ENCODE measurements at places on chromosomes 1 and 21.
A peak's percentile ranks its signal among the peaks of the same experiment; 100 is the strongest.

GRCh38 chr1:86522240-86522639, 24.6 kb upstream of the CLCA4 start:
- DNase-seq: no peak

DNA sequence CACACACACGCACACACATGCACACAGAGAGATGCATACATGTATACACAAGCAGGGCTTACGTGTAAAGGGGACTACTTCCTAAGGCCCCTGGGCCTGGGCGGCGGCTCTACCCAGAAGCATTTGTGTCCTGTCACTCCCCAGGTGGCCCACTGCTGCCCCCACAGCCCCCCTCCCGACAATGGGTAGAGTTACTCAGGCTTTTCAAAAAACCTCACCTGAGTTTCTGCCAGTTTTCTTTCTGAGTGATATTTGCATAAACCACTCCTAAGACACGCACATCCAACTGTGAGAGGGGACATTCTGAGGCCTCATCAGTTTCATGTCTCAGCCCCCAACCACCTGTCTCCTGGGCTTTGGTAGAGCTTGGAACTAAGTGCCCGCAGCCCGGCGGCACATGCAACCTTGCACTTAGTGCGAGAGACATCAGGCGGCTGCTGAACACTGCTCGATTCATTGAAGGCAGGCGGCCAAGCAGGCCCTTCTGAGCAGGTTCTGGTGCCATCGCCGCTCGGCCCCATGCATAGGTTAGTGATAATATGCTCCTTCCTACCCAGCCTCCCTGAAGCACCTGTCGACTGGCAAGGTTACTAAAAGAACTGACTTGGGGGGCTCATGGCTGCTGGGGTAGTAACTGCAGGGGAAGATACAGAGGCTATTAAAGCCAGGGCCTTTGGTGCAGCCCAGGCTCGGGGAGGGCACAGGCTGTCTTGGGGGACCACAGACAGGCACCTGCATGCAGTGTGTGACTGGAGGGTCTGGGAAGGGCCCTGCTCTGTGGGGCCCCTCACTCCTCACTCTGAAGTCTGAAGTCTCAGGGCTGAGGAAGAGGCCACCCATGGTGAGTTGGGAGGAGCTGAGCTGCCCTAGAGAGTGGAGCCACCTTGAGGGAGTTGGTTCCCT, 364.2 kb upstream of the VAMP3 start:
- DNase-seq: no peak

GRCh38 chr1:207181847-207182246, 77.8 kb downstream of the C4BPA start:
- DNase-seq: no peak

DNA sequence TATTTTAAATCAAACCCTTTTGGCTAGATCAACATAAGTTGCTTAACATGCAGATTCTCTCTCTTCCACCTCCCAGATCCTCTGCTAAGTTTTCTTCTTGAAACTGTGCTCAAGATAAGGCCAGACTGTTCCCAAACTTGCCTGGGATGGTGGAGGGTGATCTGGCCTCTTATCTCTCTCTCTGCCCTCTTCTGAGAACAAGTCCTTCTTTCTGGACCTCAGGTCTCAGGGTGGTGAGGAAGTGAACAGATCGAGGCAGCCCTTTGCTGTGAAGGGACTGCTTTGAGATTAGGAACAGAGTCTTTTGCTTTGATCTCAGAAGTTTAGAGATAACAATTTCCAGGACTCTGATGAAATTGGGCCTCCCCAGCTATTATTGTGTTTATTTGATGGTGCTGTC, 70.7 kb downstream of the HUNK start:
- DNase-seq: no peak

- DNase-seq: no peak
These were observed 60.1 kb upstream of the RAB4A start for GRCh38 chr1:229210844-229211243.

- no peak for DNase-seq
These were observed 1.0 kb downstream of the TMEM51 start for GRCh38 chr1:15154480-15155036.

- no peak for DNase-seq
These were observed 6.3 kb downstream of the PATJ start for GRCh38 chr1:61748566-61748965.

- no peak for DNase-seq
These were observed 75.7 kb downstream of the ZC3H11B start for GRCh38 chr1:219537223-219537631.

GRCh38 chr1:110235181-110235833, 25.2 kb downstream of the KCNC4 start:
- peak; percentile 2 for DNase-seq

GRCh38 chr1:61215676-61216289, 133.4 kb downstream of the NFIA start:
- DNase-seq: no peak

DNA sequence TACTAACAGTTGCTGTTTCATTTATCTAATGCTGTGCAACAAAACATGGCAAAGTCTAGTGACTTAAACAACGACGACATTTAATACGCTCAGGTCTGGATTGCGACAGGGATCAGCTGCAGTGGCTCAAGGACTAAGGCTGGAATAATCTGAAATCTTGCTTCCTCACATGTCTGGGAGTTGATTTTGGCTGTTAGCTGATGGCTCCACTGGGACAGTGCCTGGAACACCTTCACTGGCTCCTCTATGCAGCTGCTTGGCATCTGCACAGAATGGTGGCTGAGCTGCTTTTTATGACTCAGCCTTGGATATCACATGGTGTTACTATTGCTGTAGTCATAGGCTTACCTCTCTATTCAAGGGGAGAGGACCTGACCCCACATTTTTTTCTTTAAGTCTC, 24.0 kb upstream of the BTG3 start:
- DNase-seq: no peak

- peak; percentile 78 for DNase-seq
These were observed 2.1 kb downstream of the ARHGEF2 start for GRCh38 chr1:155976062-155976912.

DNA sequence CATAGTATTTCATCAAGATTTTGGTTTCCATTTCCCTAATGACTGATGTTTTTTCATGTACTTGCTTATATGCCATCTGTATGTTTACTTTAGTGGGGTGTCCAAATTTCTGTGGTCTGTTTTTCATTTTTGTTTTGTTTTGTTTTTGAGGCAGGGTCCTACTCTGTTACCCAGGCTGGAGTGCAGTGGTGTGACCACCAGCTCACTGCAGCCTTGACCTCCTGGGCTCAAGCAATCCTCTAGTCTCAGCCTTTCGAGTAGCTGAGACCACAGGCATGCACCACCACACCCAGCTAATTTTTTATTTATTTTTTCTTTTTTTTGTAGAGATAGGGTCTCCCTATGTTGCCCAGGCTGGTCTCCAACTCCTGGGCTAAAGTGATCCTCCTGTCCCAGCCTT, 378.0 kb upstream of the VAMP3 start:
- peak; percentile 41 for DNase-seq

DNA sequence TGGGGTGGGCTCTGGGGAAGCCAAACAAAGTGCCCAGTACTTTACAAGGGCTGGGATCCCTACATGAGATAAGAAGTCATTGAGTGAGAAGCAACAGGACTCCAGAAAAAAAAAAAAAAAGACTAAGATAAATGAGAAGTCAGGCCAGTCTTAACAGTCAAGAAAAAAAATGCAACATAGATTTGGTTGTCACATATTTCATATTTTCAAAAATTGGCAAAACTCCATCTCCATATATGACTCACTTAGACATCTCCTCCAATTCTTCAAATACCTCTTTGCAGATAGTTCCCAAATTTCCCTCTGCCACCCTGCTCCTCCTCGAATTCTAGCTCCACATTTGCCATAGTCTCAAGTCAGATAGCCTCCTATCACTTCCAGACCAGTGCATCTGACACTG, 20.9 kb upstream of the SIPA1L2 start:
- no peak for DNase-seq

GRCh38 chr1:187942986-187943385, 1114.2 kb downstream of the PLA2G4A start:
- DNase-seq: no peak

DNA sequence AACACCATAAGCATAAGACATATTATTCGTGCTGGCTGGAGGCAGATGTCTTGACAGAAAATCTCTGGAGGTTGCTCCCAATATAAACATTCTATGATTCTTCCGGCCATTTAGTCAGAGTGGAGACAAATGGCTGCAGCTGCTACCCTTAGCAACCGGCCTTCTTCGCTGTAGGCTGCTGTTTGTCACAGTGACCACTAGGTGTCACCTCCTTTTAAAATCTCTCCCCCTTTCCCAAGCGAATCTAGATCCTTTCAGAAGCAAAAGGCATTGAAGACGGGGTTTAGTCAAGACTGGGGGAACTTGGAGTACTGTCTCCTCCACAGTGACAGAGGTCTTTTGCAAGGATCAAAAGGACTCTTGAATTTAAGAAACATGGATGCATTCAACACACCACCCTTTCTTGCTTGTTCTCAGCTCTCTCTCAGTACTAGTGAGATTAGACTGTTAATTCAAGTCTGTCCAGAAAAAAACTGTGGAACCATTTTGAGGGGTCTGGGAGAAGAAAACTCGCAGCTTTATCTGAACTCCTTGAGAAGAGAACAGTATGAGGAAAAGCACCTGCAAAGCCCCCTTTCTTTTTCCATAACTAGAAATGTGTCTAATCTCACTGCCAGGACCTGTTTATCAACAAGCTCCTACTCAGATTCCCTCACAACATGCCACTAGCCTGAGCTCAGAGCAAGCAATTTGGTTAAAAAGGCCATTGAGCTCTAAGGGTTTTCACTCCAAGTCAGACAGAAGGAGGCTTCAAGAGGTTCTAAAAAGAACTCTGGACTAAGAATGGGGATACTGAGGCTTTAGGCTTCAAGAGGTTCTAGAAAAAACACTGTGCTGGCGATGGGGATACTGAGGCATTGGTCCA, 408.3 kb upstream of the PLXNA2 start:
- DNase-seq: peak; percentile 76

- DNase-seq: no peak
These were observed 38.2 kb downstream of the MATN1 start for GRCh38 chr1:30684881-30685795.

DNA sequence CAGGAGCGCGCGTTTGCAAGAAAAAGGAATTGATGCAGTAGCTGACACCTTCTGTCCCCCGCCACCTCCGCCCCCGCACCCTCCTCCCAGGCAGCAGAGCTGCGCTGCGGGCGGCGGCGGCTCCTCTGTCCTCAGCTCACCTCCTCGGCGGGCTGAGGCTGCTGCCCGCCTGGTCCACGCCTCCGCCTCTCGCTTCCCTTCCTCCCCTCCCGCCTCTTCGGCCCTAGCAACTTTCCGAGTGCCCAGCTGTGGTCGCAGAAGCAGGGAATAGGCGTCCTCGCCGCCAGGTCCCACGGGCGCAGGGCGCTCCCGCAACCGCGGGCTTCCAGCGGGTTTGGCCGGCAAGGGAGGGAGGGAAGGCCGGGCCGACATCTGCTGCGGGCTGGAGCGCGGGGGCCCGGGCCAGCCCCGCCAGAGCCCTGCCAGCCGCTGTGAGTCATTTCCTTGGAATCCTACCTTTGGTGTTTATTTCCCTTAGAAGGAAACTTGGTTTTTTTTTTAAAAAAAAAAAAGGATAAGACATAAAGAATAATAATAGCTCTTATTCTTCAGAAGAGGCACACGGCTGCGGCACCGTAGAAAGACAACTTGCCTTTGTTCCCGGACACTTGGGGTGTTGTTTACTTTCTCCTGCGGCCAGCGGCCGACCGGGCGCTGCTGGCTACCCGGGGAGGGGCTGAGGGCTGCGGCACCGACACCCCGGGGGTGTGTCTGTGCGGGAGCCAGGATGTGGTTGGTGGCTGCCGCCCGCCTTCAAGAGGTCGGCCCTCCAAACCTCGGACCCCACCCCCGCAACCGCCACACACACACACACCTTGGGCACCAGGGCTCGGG, 1.1 kb downstream of the SERTAD4 start:
- DNase-seq: peak; percentile 83

GRCh38 chr1:51444096-51444495, 75.0 kb downstream of the EPS15 start:
- peak; percentile 66 for DNase-seq

GRCh38 chr1:84370831-84371394, 27.4 kb upstream of the DNASE2B start:
- peak; percentile 79 for DNase-seq

GRCh38 chr1:41344708-41345159, 16.5 kb upstream of the FOXO6 start:
- DNase-seq: no peak

- DNase-seq: no peak
These were observed 642.3 kb downstream of the RWDD3 start for GRCh38 chr1:95876276-95876675.

DNA sequence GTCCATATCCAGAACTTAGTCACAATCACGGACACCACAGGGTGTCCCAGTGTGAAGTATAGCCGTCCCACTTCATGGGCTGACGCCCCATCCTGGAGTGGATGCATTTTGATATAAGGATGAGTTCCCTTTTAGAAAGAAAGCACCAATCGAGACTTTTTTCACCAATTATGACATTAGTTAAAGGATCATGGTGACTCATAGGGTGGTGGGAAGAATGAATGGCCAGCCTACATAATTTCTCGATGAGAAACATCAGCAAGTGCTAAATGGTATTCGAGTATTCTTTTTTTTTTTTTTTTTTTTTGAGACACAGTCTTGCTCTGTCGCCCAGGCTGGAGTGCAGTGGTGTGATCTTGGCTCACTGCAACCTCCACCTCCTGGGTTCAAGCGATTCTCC, 38.5 kb upstream of the USP1 start:
- DNase-seq: peak; percentile 74

DNA sequence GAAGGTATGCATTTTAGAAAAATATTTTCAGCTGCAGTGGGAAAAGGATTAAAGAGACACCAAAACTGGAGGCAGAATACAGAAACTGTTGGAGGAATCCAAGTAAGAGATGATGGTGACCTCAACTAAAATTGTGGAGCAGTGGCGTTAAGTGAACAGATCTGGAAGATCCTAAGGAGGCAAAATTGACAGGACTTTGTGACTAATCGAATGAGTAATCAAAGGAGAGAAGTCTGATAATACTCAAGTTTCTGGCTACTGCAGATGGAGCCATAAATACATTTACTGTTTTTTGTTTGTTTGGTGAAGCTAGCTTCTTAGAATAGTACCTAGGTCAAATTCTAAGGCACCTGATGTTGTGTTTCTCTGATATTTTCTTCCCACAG, 3.1 kb downstream of the CTBS start:
- peak; percentile 20 for DNase-seq

DNA sequence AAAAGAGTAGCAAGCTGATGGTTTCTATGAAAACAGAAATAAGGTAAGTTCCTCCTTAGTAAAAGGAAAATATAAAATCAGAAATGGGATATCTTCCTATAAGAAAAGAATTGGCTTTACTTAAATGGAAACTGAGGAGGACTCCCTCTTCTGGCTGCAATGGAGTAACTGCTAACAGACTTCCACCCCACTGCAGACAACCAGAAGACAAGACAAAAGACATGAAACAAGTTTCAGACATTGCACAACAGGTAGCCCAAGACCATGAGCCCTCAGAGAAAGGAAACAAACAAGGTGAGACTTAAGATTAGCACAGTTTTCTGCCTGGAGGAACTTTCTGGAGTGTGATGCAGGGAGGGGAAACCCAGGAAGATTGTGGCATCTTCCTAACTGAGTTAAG, 17.0 kb upstream of the OLFML2B start:
- DNase-seq: peak; percentile 49

DNA sequence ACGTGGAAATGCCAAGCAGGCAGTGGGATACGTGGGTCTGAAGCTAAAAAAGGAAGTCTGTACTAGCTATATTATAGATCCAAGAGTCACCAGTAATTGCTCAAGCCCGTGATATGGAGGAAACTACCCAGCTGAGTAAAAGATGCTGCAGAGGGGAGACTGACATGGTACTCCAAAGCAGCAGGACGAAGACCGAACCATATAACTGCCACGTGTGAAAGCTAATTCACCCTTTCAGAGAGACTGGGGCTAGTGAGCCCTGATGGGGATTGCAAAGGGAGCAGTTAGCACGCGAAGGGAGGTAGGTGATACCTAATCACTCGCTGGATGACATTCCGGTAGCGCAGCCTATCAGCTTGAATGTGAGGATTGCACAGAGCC, 316 bp downstream of the AP4B1 start:
- DNase-seq: no peak

Data from astrocyte of the spinal cord (primary cell).